ENCODE measurements at places on chromosomes 3 and 15.

GRCh38 chr15:50075319-50075718, 43.7 kb downstream of the ATP8B4 start:
- DNase-seq = no peak

- no peak for DNase-seq
These were observed 293.1 kb downstream of the NLGN1 start for GRCh38 chr3:173690542-173691180.

- DNase-seq = peak; percentile 63
These were observed 69.7 kb upstream of the LRRFIP2 start for GRCh38 chr3:37243820-37244748.

GRCh38 chr15:96619174-96619573, 288.7 kb downstream of the NR2F2 start:
- no peak for DNase-seq

DNA sequence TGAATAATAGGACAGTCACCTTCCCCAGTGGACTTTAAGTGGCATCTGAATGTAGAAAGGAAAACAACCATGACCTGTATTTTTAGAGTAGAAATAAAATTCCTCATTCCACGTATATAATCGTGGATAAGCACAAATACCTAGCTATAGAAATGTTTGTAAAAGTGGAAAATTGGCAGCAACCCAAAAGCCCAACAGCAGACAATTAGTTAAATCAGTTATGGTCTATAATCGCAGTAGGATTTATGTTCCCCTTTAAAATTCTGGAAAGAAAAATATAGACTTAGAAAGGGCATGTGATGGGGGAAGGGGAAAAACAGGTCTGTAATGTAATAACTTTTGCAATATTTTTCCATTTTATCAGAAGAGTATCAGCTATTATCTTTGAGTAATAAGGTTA, 241.9 kb upstream of the ST8SIA2 start:
- DNase-seq = no peak

GRCh38 chr15:91723959-91724358, 129.5 kb upstream of the SLCO3A1 start:
- DNase-seq = no peak

GRCh38 chr3:183081459-183082183, 17.7 kb downstream of the MCCC1 start:
- no peak for DNase-seq

DNA sequence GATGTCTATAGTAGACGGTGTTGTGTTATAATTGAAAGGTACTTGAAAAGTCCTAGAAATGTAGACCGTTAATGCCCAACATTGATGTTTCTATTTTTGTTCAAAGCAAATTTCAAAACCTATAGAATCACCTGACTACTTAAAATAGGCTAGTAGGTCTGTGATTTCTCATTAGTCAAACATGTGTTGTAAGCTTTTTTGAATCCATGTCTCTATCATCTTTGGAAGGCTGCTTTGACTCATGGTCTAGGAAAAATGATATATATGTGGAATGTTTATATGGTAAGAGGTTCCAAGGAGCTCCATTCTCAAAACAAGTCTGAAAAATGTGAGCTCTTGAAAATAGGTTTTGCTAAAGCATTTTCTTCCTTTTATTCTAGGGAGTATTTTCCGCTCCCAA, 375.3 kb downstream of the LPP start:
- DNase-seq = no peak

DNA sequence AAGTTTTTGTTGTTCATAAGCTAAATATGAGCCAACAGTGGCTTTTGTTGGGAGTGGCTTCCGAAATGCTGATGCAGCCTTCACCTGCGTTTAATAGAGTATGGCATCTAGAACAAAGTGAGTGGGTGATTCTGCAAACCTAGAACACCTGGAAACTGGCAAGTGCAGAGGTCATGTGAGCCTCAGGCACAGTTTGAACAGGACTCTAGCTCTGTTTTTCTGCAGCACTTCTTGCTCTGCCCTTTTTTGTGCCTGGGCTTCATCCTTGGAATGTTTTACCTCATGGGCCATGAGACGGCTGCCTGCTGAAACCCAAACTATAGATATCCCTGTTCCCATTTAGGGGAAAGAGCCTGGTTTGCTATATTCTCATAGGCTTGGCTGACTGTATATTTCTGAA, 73.5 kb downstream of the LPP start:
- no peak for DNase-seq

GRCh38 chr15:94877833-94878232, 646.5 kb downstream of the MCTP2 start:
- no peak for DNase-seq

DNA sequence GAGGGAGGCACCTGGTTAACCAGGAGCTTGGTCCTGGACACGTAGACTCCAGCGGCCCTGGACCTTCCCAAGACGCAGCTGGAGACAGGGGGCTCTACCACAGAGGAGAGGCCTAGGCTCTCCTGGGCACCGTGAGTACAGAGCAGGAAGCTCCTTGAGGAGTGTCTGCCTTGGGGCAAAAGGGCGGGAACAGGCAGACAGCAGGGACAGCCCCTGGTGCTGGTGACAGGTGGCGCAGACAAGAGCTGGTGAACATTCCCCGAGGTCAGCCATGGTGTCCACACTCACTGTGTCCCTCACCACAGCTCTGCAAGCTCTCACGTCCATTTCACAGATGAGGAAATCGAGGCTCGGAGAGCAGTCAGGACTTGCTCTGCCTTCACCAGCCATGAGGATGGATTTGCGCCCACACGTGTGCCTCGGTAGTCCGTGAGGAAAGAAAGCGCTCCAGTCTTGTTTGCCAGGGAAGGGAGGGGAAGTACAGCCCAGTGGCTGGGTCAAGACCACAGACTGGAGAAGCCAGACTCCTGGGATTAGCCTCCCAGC, 2.6 kb upstream of the PLXNA1 start:
- no peak for DNase-seq

- DNase-seq = no peak
These were observed 1.9 kb upstream of the KIF23 start for GRCh38 chr15:69412274-69412673.

DNA sequence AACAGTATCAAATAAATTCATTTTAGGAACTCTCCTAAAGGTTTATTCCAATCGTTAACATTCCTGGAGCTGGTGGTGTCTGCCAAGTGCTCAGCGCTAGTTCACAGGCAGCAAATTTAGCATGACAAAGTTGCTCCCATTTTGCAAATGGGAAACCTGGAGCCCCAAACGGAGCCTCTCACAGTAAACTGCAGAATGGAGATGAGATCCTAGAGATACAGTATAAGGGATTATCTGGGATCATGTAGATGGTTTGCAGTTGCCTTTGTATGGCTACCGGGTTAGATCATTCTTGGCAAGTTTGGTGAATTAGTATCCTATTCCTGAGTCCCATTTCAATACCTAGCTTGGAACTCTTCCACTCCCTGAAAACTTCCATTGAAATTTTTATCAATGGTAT, 173.7 kb downstream of the CDIN1 start:
- no peak for DNase-seq

DNA sequence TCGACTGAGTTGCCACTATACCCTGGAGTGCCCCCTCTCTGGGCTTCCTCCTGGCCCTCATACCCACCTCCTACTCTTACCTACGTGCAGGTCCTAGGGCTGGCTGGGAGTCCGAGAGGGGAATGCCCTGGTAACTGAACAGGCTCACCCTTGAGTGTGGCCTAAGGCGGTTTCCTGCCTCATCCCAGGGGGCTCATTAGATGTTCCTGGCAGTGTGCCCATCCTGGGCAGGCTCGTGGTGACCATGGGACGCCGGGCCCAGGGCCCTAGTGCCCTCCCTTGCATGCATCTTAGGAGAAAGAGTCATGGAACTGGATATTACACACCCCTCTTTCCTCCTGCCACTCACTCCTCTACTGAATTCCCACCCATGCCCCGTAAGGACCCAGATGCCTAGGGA, 2.8 kb downstream of the SEMA4B start:
- DNase-seq = peak; percentile 38

Measured in kidney capillary endothelial cell (primary cell).